Cardiac ventricle fibroblast (primary cell): ENCODE measurements at places on chromosomes 5 and 9. TPM values are rescaled to one million over a fixed set of nuclear protein-coding genes. Genes with fewer than 3 reads are reported as not detected.

The DBH gene
- total RNA-seq, result not detected in 2 replicates

The RORB gene
- 0.12 and 0.15 TPM in 2 replicates for total RNA-seq

The SAXO1 gene
- 0.20 and 3.6 TPM in 2 replicates for total RNA-seq

The BARHL1 gene
- not detected in 2 replicates for total RNA-seq

The IL5 gene
- total RNA-seq, result not detected in 2 replicates

The SOWAHA gene
- not detected in 2 replicates for total RNA-seq

The FOXD4L6 gene
- 0.19 TPM in 1 of 2 replicates, not detected in the other for total RNA-seq

The RNF180 gene
- total RNA-seq, result 1.9 and 3.0 TPM in 2 replicates

The MYOZ3 gene
- total RNA-seq, result 0.20 and 2.0 TPM in 2 replicates

The FAM151B gene
- total RNA-seq, result 1.9 and 2.9 TPM in 2 replicates

The CARD9 gene
- 0.31 and 0.88 TPM in 2 replicates for total RNA-seq

The CNTNAP3B gene
- 0.56 and 0.68 TPM in 2 replicates for total RNA-seq

The SHROOM1 gene
- 6.2 and 8.9 TPM in 2 replicates for total RNA-seq

The CDH10 gene
- total RNA-seq, result not detected in 2 replicates

The PCDHGB4 gene
- 14.1 and 14.6 TPM in 2 replicates for total RNA-seq

The KLF4 gene
- 11.1 and 11.4 TPM in 2 replicates for total RNA-seq

The UNC5A gene
- 0.44 and 0.78 TPM in 2 replicates for total RNA-seq

The IL4 gene
- total RNA-seq, result not detected in 2 replicates

The SLC27A6 gene
- 1.6 TPM in 1 of 2 replicates, not detected in the other for total RNA-seq

The WDR38 gene
- not detected in 2 replicates for total RNA-seq

The STK10 gene
- total RNA-seq, result 24.2 and 24.7 TPM in 2 replicates

The NUTM2F gene
- not detected in 2 replicates for total RNA-seq

The SOX30 gene
- not detected in 2 replicates for total RNA-seq

The QRFP gene
- not detected in 2 replicates for total RNA-seq

The KCNT1 gene
- not detected in 2 replicates for total RNA-seq

The CEP72 gene
- 0.94 and 1.1 TPM in 2 replicates for total RNA-seq

The SLC36A2 gene
- total RNA-seq, result not detected in 2 replicates

The MRPL36 gene
- 34.3 and 36.1 TPM in 2 replicates for total RNA-seq

The SOHLH1 gene
- total RNA-seq, result not detected in 2 replicates

The WDR5 gene
- total RNA-seq, result 14.6 and 17.1 TPM in 2 replicates

The ANGPTL2 gene
- total RNA-seq, result 103 and 157 TPM in 2 replicates

The POU4F3 gene
- total RNA-seq, result not detected in 2 replicates

The PCDHGB7 gene
- total RNA-seq, result 19.9 and 21.6 TPM in 2 replicates

The ZNF367 gene
- 0.50 and 0.59 TPM in 2 replicates for total RNA-seq

The MAN2A1 gene
- total RNA-seq, result 48.0 and 53.5 TPM in 2 replicates

The SLCO6A1 gene
- not detected in 2 replicates for total RNA-seq

The TLX3 gene
- not detected in 2 replicates for total RNA-seq

The WNK2 gene
- total RNA-seq, result not detected in 2 replicates

The PHF24 gene
- total RNA-seq, result 0.05 and 0.06 TPM in 2 replicates

The S1PR3 gene
- 104 and 107 TPM in 2 replicates for total RNA-seq

The SPINK6 gene
- 1.1 and 1.2 TPM in 2 replicates for total RNA-seq

The CACNA1B gene
- total RNA-seq, result under 0.01 TPM in 1 of 2 replicates, not detected in the other

The NUTM2G gene
- not detected in 2 replicates for total RNA-seq

The LCN9 gene
- not detected in 2 replicates for total RNA-seq

The PROB1 gene
- total RNA-seq, result 1.2 and 2.1 TPM in 2 replicates
